ENCODE measurements at places on chromosomes 1 and 21.

DNA sequence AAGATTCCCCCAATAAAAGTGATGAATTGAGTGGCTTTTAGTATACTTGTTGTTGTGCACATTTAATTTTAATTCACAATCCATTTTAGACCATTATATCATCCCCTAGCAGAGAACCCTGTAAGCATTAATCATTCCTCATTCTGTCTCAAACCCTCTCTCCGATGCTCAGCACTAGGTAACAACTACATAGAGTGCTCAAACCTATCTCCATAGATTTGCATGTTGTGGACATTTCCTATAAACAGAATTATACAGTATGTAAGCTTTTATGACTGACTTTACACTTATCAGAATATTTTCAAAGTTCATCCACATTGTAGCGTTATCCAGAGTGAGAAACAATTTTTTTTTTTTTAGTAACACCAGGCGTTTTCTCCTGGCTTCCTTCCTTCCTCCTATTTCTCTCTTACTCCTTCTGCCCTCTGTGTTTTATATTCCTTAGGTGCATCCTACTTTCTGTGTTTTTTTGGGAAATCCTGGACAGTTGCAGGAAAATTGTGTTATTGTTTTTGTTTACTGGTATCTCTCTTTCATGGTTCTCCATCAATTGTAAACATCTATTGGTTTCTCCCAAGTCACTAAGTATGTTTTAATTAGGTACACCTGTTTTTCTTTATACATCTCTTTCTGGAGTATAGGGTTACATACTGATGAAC lies 1528.0 kb upstream of the TPTE start:
- DNase-seq: no peak

DNA sequence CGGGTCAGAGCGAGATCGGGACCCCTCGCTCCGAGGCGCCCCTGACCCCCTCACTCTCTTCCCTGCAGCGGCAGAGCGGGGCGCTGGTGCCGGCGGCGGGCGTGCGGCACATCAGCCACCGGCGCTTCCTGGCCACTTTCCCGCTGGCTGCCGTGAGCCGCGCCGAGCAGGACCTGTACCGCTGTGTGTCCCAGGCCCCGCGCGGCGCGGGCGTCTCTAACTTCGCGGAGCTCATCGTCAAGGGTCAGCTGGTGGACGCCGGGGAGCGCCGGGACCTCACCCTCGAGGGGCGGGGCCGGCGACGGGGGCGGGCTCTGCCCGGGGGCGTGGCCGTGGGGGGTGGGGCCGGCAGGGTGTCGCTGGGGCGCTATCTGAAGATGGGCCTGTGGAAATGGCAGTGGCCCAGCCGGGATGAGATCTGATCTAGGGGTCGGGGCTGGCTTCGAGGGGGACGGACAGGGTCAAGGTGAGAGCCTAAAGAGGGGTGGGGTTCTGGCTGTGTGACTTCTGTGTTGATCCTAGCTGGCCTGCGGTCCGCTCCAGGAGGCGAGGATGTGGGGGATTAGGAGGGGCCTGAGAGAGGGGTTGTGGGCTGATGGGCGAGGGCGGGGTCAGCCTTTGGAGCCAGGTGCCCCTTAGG lies 23.6 kb downstream of the PTPRU start:
- no peak for DNase-seq

GRCh38 chr1:218025454-218025853 lies 259.6 kb upstream of the RRP15 start:
- peak; percentile 9 for DNase-seq

GRCh38 chr1:228110556-228110955 lies 1.5 kb upstream of the MRPL55 start:
- no peak for DNase-seq

- no peak for DNase-seq
Measured at GRCh38 chr1:108046026-108046425, 81.0 kb upstream of the VAV3 start.

DNA sequence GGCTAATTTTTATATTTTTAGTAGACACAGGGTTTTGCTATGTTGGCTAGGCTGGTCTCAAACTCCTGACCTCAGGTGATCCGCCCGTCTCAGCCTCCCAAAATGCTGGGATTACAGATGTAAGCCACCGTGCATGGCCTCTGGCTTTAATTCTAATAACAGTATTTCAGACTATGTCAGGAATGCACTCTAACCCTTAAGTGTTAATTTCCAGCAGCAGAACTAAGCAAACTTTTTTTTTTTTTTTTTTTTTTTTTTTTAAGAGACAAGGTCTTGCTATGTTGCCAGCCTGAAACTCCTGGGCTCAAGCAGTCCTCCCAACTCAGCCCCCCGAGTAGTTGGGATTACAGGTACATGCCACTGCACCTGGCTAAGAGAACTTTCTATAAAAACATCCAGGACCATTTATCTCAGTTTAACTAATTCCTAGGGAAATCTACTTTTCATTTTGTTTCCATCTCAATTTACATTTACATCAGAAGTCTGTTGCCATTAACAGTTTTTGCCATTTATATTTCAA lies 6.5 kb downstream of the DCAF8 start:
- no peak for DNase-seq

- no peak for DNase-seq
Measured at GRCh38 chr1:246727594-246727993, 3.4 kb downstream of the SCCPDH start.

DNA sequence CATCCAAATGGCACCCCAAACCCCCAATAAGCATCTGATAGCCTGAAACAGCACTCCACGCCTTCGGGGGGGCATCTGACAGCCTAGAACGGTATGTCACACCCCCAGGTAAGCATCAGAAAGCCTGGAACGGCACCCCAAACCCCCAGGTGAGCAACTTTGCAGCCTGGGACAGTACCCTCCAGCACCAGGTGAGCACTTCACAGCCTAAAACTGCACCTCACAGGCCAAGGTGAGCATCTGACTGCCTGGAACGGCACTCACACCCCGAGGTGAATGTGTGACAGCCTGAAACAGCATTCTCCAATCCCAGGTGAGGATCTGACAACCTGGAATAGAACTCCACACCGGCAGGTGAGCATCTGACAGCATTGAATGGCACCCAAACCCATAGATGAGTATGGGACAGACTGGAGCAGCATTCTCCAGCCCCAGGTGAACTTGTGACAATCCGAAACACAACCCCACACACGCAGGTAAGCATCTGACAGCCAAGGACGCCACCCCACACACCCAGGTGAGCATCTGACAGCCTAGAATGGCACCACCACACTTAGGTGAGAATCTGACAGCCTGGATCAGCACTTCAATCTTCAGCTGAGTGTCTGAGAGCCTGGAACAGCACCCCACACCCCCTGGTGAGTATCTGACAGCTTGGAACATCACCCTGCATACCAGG lies 18.3 kb upstream of the MMEL1 start:
- no peak for DNase-seq

DNA sequence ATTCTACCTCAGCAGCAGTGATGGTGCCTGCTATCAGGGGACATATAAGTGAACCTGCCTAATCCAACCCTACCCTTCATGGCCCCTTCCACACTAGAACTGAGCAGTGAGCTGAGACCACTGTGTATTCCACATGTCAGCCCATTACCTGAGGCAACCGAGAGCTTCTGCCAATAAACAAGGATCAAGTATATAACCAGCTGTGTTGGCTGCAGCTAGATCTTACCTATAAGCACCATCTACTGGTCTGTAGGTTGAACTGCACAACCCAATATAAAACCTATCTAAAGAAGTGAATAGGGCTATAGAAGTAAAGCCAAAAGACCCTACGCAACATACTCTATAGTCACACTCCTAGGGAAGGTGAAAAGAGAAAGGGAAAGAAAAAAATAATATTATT lies 376.9 kb downstream of the HHIPL2 start:
- DNase-seq: peak; percentile 14

DNA sequence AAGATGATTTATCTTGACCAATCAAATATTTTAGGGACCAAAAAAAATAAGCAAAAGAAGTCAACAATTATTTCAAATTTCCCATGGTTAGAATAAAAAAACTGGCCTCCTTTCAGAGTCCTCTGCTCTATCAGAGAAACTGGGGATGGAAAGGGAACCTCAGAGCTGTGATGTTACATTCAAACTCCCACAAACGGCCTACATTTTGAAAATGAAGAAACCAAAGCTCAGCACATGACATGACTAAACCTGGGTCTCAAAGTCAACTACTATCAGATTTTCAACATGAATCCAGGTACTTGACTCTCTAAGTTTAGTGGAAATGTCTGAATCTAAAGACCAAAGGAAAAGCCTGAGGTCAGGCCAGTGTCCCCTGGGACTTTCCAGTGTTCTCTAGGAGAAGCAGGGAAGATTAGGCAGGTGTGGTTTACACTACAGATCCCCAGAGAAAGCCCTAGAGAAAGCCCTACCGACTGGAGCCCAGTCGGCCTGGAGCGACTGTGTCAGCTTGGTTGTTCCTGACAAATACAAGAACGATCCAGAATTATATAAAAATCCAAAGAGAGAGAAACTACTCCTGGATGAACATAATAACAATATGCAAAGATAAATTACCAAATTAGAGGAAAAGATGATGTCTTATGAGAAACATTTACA lies 24.8 kb downstream of the JAK1 start:
- DNase-seq: no peak

- DNase-seq: no peak
Measured at GRCh38 chr1:68228851-68229250, 3.5 kb downstream of the WLS start.

- no peak for DNase-seq
Measured at GRCh38 chr21:31988492-31989290, 115.9 kb downstream of the HUNK start.

DNA sequence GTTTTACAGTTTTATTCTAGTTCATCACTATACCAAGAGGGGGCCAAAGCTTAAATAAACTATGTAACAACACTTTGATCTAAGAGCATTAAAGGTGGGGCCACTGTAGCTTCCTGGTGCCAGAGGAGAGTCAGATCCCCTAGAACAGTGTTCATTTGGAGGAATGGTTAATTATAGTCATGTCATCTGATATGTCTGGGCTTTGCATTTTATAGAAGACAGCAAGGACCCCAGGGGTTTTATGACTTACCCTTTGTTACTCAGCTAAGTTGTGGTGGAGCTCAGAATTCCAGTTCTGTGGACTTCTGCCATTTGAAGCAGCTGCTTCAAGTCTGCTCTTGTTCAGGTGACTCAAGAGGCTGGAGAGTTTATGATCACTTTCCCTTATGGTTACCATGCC lies 16.7 kb downstream of the KDM4A start:
- no peak for DNase-seq

GRCh38 chr1:168163670-168164069 lies 15.1 kb upstream of the TIPRL start:
- DNase-seq: no peak

GRCh38 chr1:214044438-214045214 lies 56.9 kb downstream of the PROX1 start:
- DNase-seq: no peak

DNA sequence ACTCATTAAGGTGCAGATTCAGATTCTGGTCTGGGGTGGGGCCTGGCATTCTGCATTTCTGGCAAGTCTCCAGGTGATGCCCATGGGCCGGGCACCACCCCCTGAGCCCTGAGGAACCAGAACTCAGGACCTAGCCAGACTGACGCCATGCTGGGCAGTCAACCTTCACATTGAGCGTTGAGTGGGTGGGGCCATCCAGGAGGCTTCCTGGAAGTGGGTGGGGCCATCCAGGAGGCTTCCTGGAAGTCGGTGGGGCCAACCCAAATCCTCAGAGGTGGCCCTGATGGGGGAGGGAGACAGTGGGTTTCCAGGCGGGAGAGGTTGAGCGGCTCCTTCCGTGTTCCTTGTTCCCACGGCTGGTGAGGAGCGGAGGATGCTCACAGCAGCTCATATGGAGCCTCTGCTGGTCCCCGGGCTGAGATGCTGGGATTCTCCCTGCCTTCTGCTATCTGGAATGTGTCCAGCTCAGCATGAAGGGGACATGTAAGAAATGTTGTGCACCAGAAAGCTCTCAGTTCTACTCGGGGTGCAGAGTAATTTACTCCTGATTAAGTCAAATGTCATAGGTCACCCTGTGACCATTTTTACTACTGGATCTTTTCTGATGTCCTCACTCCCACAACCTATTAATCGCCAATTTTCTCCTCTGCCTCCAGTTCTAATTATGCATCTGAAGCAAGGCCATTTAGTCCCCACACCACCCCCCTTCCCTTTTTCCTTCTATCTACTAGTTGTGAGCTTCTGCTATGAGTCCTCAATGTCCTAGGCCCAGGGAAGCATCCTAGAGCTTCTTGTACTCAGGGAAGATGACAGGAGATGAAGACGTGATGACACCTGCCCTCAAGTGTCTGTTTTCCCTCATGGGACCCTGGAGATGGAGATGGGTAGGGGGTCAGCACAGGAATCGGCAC lies 435.4 kb downstream of the PTPRU start:
- no peak for DNase-seq

GRCh38 chr1:34762474-34763141 lies 3.1 kb downstream of the GJB4 start:
- DNase-seq: peak; percentile 38

- peak; percentile 79 for DNase-seq
Measured at GRCh38 chr1:197915862-197916499, 1.2 kb upstream of the LHX9 start.

- no peak for DNase-seq
Measured at GRCh38 chr1:234533034-234533891, 54.3 kb upstream of the TARBP1 start.

- DNase-seq: no peak
Measured at GRCh38 chr1:165842023-165842670, 14.7 kb downstream of the UCK2 start.

DNA sequence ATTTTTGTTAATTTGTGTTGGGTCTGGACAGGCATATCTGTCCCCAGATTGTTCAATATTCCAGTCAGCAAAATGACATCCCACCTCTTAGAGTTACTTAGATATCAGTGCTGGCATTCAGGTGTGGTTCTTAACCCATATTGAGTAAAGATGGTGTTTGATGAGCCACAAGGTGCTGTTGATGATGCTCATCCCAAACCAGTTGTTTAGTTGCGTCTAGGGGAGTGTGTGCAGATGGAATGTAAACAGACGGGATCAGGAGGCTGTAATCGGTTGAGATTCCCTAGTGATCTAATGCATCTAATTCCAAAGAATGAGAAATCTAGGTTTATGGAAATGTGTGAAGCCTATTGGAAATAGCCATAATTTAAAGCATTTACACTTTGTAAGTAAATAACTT lies 1.1 kb downstream of the HOOK1 start:
- no peak for DNase-seq

- DNase-seq: no peak
Measured at GRCh38 chr1:176206006-176206960, 803 bp downstream of the COP1 start.

GRCh38 chr21:33761441-33762036 lies 119.2 kb downstream of the ITSN1 start:
- peak; percentile 57 for DNase-seq

DNA sequence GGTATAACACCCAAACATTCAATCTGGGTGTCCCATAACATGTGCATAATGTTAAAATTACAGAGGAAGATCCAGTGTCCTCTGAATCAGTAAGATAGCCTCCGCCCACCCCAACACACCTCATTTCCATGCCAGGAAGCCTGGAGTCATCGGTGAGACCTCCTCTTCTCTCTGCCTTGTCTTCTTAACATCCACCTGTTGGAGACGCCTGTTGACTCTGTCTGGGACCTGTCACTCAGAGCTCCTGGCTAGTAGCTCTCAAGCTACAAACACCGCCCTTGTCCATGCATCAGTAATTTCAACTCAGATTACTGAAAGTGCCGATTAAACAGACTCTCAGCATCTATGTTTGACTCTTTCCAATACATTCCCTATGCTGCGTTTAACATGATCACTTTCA lies 27.4 kb downstream of the KCNJ15 start:
- DNase-seq: no peak

- DNase-seq: no peak
Measured at GRCh38 chr1:235074523-235075047, 54.1 kb downstream of the TOMM20 start.

GRCh38 chr1:216081445-216081844 lies 341.8 kb downstream of the USH2A start:
- no peak for DNase-seq

Data from T1000 (cell line).